Activated B cell treated with CpG ODN at 0.5 μM for 24 hours (primary cell): ENCODE measurements at places on chromosomes 3 and 15. TPM values are rescaled to one million over a fixed set of nuclear protein-coding genes. Genes with fewer than 3 reads are reported as not detected.

- no peaks in the 10 kb centered on the region for H3K27me3 ChIP-seq
- no peaks in the 10 kb centered on the region for H3K36me3 ChIP-seq
- no peak overlapping the region for H3K27ac ChIP-seq
- H3K4me1 ChIP-seq = no peaks in the 10 kb centered on the region
Measured at GRCh38 chr3:100888881-100889280, 104.3 kb downstream of the ABI3BP start.

SPATA12 gene
- not detected in 2 replicates for total RNA-seq

- no peak overlapping the region for H3K27ac ChIP-seq
- H3K36me3 ChIP-seq = no peaks in the 10 kb centered on the region
- H3K4me1 ChIP-seq = no peaks in the 10 kb centered on the region
Measured at GRCh38 chr3:106728315-106729098, 648.7 kb upstream of the CCDC54 start.

IQCF5 gene
- total RNA-seq = not detected in 2 replicates

DNA sequence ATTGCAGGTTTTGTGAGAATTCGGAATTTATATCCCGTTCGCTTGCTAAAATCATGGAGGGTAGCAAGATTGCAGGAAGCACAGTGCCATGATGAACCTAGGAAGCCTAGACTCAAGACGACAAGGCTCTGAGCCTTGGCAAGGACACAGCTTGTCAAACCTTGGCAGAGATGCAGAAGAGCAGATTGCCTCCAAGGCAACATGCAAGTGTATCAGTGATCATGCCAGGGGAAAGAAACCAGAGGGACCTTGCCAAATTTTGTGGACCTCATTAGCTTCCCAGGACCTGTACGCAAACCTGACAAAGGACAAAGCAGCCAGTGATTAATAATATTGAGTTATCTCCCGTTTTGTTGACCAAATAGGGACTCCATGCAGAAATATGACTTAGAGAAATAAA is 159.7 kb downstream of the GOLIM4 start:
- no peaks in the 10 kb centered on the region for H3K4me1 ChIP-seq
- H3K4me3 ChIP-seq = no peak overlapping the region
- no peak overlapping the region for H3K27ac ChIP-seq
- H3K27me3 ChIP-seq = peaks cover 10% of the 10 kb centered on the region

GRCh38 chr15:65620833-65621232 is 905 bp upstream of the SLC24A1 start:
- peaks cover 20% of the 10 kb centered on the region for H3K36me3 ChIP-seq
- DNase-seq = no peak
- H3K4me1 ChIP-seq = no peaks in the 10 kb centered on the region
- no peak overlapping the region for H3K4me3 ChIP-seq
- H3K27ac ChIP-seq = no peak overlapping the region

SLCO2A1 gene
- total RNA-seq = not detected in 2 replicates

DNA sequence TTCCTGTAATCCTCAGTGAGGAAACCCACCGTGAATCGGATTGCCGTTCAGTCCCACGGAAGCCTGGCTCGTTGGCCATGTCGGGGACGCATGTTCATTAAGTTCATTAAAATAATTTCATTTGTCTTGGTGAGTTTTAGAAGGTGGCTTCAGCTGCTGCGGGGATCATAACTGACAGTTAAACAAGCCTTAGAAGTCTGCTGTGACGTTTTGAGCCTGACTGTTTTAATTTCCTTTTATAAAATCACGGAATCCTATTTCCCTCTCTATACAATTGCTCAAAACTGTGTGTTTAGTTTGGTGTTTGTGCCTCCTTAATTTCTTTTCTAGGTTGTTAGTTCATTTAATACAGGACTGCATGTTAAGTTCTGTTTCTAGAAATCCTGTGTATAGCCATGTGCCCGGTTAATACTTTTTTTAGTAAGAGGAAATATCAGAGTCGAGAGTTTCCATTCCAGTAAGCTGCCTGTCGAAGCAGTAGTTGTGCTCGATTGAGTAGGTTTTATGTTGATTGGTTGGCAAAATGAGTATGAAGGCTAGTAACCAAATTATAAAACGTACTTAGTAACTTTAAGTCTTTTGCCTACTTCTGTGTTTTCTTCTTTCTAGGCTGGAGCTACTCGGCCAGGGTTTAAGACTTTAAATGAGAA is 705 bp downstream of the NIPA2 start:
- H3K27ac ChIP-seq = peak overlapping the region; percentile 97
- H3K4me3 ChIP-seq = peak overlapping the region; percentile 94
- DNase-seq = no peak
- H3K36me3 ChIP-seq = peaks cover 44% of the 10 kb centered on the region
- H3K27me3 ChIP-seq = no peaks in the 10 kb centered on the region

GRCh38 chr3:194808640-194809097 is 123.0 kb downstream of the FAM43A start:
- no peak overlapping the region for H3K27ac ChIP-seq
- no peak for DNase-seq
- H3K27me3 ChIP-seq = peaks cover 13% of the 10 kb centered on the region
- H3K4me1 ChIP-seq = peaks cover 23% of the 10 kb centered on the region
- H3K36me3 ChIP-seq = no peaks in the 10 kb centered on the region
- no peak overlapping the region for H3K4me3 ChIP-seq

SI gene
- total RNA-seq = not detected in 2 replicates
